NCI-H2171 treated with DMSO at 0.1 percent for 48 hours (cell line): ENCODE measurements at places on chromosomes 16 and 17.

DNA sequence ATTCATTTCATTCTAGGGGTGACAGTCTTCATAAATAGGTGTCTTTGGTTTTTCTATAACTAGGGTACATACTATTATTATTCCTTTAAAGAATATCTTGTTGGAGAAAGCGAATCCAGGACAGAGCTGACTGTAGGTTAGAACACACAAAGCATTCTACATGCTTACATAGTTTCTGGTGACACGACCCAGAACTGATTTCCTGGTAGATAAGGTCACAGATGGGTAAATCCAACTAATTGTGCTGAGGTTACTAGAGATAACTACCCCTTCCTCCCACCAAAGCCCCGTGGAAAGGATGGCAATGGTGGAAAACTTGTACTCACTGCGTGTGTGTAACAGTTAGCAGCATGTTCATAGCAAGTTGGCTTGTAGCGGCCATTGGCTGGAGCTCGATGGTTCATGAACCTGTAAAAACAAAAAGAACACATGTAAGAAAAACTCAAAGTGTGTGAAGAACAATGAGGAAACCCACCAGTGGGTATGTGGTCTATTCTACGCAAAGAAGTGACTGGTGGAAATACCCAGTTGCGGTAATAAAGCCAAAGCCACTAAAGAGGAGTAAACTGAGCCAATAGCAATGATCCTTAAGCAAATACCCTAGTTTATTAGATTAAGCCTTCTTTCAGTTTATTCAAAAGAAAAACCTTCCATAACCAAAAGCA lies 7.7 kb downstream of the MMD start:
- no peak for DNase-seq

DNA sequence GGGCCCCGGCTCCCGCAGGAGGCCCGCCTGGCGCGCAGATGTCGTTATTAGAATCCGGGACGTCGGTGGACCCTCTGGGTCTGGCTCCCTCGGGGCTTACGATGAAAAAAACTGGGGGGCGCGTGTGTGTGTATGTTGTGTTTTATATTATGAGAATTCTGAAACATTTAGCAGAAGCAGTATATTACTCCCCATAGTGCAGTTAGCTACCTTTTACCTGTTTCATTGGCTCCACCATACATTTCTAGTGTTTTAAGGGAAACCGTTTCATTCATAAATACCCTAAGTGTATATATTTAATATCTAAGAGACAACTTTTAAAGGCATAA lies 486 bp upstream of the DNAJA2 start:
- no peak for DNase-seq

- DNase-seq: no peak
Observed at GRCh38 chr17:61306003-61306402, 93.6 kb upstream of the TBX2 start.

GRCh38 chr16:9055115-9055514 lies 36.3 kb upstream of the HAPSTR1 start:
- DNase-seq: no peak

DNA sequence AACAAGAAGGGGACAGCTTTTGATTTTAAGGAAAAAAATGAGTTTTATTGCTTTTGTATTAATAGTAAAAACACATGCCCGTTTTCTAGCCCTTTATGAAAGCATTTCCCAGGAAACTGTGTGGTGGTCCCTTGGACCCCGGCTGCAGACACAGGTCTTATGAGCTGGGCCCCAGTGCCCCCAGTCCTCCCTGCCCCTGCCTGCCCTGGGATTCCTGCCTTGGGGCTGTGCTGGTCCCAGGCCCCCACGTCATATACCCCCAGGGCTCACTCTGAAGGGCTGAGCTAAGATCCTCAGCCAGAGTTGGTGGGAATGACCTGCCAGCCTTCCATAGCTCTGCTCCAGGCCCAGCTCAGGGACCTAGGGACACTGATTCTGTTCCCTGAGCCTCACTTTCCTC lies 30.8 kb downstream of the GINS2 start:
- DNase-seq: no peak
